ENCODE measurements at places on chromosomes 7 and 10.

DNA sequence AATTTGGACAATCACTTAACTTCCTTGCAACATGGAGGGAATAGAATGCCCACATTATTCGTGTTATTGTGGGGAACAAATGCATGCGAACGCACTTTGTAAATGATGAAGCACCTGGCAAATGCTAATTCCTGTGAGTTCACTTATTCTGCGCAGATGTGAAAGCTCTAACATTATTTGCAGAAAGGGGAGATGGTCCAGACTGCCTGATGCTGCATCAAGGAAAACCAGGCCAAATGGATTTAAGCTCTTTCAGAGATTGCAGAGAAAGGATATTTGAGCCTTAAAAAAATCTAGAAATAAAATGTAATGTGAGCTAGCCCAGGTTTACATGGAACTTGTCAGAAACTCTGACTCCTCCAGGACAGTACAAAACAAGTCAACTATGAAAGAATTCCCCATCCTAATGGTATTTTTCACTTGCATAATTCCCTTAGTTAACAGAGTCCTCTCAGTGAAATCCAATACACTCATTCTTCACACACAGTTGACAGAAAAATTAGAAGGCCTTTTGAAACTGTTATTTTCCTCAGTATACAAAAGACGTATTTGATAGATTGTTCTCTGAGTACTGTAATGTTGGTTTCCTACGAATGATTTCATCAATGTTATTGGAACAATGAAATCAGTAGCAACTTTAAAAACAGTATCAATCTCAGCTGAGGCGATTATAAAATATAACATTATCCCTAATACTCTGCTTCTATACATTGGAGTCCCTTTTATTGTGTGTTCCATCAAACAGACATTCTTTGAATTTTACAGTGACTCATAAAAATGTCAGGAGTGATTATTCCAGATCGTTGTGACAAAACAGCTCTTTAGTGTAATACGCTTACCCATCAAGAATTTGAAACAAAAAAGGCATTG lies 136.3 kb upstream of the ANK3 start:
- no peak for DNase-seq

- DNase-seq: no peak
Observed at GRCh38 chr7:108452707-108453106, 3.5 kb downstream of the NRCAM start.

DNA sequence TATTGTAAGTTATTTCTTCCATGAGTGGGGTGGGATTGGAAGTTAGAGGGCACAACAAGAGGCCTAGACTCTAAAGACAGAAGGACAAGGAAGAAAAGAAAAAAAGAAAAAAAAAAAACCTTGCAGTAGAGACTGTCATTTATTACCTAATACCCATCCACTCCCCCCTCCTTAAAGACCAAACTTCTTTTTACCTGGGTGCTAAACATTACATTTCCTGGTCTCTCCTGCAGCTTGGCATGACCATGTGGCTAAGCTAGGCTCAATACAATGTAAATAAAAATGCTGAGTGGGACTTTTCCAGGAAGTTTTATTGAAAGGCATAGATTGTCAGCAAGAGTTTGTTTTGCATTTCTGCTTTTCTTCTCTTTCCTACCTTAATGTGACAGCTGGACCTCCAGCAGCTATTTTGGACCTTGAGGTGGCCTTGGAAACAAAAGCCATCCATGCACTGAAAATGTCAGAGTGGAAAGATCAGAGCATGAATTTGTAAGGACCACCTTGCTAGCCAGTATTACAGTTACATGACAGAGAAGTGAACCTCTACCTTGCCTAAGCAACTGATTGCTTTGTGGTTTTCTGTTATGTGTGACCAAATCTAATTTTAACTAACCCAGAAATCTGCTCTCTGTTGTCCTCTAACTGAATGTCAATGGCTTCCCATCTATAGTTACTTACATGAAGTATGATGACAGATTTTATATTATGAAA lies 81.3 kb upstream of the SFMBT2 start:
- no peak for DNase-seq

- DNase-seq: no peak
Observed at GRCh38 chr7:47228386-47229014, 353.4 kb downstream of the TNS3 start.

GRCh38 chr10:93598157-93598556 lies 2.9 kb downstream of the RBP4 start:
- no peak for DNase-seq
